ENCODE measurements at places on chromosomes 1 and 21.

- peak; percentile 61 for DNase-seq
Measured at GRCh38 chr1:94544706-94545490, 3.3 kb upstream of the F3 start.

- no peak for DNase-seq
Measured at GRCh38 chr1:162372159-162373071, 4.2 kb downstream of the SPATA46 start.

DNA sequence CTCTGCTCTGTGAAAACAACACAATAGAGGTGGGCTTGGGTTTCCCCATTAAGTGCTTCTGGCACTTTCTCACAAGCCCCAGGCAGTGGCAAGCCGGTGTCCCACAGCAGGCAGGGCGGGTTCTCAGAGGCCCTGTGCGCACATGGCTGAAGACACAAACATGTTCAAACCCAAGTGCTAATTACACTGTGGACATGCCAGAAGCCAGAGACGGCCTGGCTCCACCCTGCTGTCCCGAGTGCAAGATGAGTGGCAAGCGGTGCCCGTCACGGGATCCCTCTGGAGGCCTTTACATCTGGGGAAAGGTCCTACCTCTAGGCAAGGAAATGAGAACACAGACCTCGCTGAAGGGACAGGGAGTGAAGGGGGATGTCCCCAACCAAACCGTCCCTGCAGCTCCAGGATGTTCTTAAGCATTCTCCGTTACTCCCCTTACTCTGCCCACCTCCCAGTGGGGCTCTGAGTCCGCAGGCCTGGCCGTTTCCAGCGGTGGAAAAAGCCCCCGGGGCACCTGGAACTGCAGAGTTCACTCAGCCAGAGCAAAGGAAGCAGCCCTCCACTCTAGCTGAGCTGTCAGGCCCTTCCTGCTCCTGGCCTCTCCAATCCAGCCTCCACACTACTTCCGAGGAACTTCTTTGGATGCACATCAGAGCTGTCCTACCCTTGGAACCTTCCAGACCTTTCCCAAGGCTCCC lies 57.4 kb downstream of the SLC66A1 start:
- DNase-seq, result no peak

DNA sequence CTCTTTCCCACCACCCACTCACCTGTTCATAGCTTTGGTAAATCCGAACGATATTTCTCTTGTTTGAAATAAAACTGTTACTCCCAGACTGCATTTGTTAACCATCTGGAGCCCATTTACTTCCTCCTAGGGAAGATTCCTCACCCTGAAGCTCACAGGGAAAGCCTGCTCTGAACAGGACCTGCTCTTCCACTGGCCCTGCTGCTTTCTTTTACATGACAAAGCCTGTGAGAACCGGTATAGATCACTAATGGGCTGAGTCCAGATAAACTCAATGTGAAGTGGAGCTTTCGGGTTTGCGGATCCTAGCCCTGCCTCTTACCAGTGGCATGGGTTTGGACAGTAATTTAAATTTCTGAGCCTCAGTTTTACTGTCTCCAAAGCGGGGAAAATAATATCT lies 45.2 kb downstream of the FAM163A start:
- no peak for DNase-seq

All from renal cortical epithelial cell (primary cell).